ENCODE measurements at places on chromosomes 13 and 19.

DNA sequence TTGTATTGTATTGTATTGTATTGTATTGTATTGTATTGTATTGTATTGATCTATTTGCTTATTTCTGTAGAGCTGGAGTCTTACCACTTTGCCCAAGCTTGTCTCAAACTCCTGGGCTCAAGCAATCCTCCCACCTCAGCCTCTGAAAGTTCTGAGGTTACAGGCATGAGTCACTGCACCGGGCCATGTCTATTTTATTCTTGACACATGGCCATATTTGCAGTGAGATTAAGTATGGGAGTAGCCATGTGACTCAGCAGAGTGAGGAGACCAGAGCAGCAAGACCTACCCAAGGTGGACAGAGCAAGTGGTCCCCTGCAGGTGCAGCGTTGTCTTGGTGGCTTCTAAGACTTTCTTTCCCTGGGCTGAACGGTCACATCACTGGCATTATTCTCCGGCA is 49.1 kb upstream of the UBAC2 start:
- DNase-seq, result no peak

DNA sequence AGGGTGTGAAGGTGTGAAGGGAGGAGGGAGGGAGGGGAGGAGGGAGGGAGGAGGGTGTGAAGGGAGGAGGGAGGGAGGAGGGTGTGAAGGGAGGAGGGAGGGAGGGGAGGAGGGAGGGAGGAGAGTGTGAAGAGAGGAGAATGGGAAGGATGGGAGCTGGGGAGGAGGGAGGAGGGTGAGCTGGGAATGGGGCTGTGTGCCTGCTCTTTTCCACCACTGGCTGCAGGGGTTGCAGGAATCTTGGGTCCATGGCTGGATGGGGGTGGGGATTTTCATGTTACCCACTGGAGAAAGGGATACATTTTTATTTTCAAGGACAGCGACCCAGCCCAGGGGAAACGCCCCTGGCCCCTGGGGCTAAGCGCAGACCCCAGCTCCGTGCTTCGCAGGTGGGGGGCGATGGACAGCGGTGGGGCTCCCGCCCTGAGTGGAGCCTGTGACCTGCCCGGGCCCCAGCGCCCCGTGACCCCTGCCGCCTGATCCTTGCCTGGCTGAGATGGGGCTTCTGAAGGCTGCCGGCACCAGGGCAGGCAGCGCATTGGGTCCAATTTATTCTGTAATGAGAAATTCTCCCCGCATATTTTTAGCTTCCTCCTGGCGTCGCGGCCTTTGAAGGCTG is 3.0 kb upstream of the EFNA2 start:
- DNase-seq, result no peak

DNA sequence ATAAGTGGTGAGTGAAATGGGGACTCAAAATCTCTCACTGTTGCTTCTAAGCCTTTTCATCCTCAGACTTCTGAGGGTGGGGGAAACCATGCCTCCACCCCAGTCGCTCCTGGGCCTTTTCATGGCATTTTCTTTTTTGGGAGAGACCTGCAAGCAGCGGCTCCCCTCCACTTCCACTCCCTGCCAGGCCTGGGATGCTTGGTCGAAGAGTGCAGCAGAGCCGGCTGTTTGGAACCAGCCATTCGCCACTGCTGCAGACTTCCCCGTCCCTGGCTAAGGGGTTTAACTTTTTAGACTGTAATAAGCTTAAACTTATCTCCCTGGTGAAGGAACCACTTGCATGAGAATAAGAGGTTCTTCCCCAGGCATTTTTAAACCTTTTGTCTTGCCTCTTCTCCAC is 617.2 kb downstream of the PCDH9 start:
- no peak for DNase-seq

DNA sequence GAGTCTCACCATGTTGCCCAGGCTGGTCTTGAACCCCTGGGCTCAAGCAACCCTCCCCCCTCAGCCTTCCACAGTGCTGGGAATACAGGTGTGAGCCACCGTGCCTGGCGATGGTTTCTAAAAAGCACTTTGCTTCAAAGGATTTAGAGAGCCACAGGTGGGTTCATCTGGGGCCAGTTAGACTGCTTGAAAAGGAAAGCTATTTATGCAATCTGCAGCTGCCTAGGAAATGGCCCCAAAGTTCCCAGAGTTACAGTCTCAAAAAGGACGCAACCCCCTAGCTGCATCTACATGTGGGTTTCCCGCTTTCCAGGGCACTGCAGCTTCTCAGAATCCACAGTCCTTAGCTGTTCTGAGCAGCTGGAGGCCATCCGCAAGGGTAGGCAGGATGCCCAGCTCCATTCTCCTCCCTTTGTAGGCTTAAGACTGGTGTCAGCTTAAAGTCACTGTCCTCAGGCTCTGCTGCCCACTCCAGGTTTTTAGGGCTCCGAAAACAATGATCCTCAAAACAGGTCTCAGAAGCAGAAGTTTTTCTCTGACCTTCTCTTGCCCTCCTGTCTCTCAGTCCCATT is 41.4 kb downstream of the ZNF823 start:
- DNase-seq, result no peak

GRCh38 chr13:72620874-72621273 is 106.6 kb downstream of the MZT1 start:
- no peak for DNase-seq

GRCh38 chr13:41026788-41027187 is 7.7 kb upstream of the ELF1 start:
- DNase-seq, result no peak

DNA sequence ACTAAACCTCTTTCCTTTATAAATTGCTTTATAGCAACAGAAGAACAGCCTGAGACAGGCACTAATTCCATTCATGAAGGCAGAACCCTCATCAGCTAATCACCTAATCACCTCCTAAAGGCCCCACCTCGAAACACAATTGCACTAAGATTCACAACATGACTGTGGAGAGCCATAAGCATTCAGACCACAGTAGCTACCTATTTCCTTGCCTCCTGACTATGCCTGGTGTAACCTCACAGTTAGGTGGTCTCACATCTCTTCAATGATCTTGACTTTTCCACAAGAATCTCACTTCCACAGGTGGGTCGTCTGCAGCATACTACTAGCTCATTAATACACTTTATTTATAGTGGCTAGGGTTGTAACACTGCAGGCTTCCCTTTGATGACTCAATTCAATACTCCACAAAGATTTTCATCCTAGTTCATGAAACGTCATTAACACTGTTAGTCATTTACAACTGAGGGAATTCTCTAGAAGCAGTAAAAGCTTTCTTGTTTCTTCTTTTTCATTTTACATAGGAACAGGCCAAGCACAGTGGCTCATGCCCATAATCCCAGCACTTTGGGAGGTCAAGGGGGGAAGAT is 27.1 kb downstream of the STK24 start:
- DNase-seq, result no peak

GRCh38 chr13:30569901-30570576 is 47.7 kb upstream of the USPL1 start:
- DNase-seq, result no peak

DNA sequence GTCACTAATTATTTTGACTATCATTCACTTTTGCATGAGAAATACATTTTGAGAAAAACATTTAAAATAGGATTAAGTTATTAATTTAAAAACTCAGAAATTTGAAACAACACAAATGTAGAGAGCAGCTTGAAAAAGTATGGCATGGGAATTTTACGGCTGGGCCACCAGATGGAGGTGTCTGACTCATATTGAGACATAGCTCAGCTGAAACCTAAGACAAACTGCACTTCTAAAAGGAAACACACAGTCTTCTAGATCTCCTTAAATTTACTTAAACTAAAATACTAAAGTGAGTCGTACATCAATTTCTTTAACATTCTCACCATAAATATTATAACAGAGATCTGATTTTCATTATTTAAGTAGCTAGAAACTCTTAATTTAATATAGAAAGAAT is 41.9 kb upstream of the POSTN start:
- no peak for DNase-seq

- no peak for DNase-seq
Measured at GRCh38 chr13:80463673-80464352, 122.9 kb upstream of the SPRY2 start.

GRCh38 chr13:41352935-41353840 is 42.1 kb downstream of the NAA16 start:
- DNase-seq, result peak; percentile 20

GRCh38 chr19:45340232-45340898 is at the start of gene KLC3:
Gene KLC3, plus strand, starts transcription at chr19:45340750. Its CDS starts 4,792 bp downstream, at chr19:45345542.
- DNase-seq, result peak; percentile 23

GRCh38 chr19:48393559-48394330 is at the start of gene GRIN2D:
Gene GRIN2D, plus strand, starts transcription at chr19:48393668. Its CDS starts 4,725 bp downstream, at chr19:48398393.
- DNase-seq, result no peak

DNA sequence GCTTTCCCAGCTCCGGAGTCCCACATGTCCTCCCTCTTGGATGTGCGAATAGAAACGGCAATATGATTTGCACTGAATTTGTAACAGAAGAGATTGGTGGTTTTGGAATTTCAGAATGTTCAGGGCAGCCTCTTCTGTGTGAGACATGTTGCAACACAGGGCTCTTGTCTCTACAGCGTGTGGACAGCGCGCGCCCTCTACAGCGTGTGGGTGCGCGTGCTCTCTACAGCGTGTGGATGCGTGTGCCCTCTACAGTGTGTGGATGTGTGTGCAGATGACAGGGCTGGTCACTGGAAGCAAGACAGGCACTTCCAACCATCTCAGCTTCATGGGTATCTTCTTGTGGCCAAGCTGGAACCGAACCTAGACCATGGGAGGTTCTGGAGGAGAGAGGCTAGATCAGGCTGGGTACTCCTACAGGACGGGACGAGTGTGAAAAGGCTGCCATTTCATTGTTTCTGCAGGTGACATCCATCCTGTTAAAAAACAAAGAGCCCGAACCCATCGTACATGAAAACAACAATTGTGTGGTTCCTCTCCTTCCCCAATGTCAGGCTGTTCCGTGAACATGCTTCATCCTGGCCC is 78.4 kb downstream of the TEX29 start:
- no peak for DNase-seq

DNA sequence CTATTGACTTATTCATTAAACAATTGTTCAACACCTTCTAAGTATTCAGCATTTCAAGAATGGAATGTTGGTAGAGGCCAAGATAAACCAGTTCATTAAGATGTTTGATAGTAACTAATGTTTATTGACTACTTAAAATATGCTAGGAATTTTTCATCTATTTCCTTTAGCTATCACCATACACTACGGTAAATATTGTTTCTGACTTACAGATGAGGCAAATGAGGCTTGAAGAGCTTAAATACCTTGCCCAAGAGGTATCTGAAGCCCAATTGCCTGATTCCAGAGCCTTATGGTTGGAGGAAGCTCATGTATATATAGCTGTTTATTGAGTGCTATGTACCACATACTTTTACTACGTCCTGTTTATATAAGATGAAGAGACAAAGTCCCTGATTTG is 286.2 kb downstream of the NDFIP2 start:
- no peak for DNase-seq

DNA sequence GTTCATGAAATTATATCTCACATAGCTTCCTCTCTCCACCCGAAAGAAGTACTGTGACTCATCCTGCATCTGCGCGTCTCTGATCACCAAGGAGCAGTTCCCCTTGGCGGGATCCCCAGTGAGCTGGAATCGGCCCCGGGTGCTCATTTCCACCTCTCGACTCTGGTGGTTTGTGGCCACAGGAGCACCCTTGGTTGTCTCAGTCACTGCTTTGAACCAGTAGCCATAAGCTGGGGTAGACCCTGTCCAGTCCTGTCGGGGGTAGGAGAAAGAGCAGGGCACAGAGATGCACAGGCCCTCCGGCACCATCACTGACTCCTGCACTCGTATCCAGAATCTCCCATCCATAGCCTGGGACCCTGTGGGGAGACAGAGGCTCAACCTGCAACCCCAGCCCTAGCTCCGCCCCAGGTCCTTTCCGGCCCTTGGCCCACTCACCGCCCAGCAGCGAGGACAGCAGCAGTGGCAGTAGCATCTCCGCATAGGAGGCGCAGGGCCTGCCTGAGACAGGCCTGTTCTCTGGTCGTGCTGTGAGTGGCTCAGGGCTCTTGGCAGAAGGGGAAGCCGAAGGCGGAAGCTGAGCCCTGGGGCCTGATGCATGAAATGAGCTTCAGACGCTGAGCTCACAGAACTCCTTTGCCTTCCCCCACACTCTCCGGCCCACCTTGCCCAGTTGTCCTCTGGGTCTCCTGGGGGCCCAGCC is at the start of gene SIGLEC10:
Gene SIGLEC10 (minus strand): TSS at position 536 of the 703 bp plus-strand sequence. CDS start 61 bp downstream, at position 475.
- DNase-seq, result no peak

GRCh38 chr19:1086613-1087012 is 8.6 kb downstream of the POLR2E start:
- DNase-seq, result no peak

GRCh38 chr13:27269114-27269665 is 1.4 kb upstream of the RASL11A start:
- no peak for DNase-seq

DNA sequence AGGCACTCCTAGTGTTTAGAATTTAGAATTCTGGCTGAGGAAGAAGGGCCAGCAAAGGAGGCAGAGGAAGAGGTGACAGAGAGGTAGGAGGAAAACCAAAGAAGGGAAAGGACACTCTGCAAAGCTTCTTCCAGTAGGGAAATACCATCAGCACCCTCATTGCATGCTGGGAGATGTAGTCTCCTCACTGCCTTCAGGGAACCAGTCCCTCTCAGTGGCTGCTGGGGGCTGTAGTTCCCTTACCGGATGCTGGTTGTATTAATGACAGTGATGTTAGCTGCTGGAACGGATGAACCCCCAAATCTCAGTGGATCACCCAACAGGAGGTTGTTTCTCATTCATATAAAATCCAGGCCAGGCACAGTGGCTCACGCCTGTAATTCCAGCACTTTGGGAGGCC is 10.1 kb downstream of the GRIN2D start:
- DNase-seq, result no peak

- DNase-seq, result no peak
Measured at GRCh38 chr13:50225193-50226155, 210.2 kb downstream of the KCNRG start.

GRCh38 chr13:73025217-73026012 is 33.4 kb upstream of the KLF5 start:
- DNase-seq, result no peak

DNA sequence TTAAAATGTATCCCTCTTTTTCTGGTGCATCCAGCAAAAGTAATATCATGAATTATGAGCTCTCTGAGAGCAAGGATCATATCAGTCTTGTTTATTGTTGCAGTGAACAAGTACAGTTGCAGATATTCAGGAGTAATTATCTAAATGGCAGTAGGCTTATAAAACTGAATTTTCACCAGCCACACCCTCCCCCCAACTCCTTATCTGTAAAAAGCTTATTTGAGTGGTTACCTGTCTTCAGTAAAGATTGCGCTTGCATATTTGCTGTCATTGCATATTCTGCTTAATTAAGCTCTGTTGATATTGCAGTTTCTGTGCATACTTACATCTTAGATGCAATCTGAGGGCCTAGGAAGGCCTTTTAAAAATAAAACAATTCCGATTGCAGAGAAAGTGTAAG is 87.3 kb downstream of the DNAJC15 start:
- DNase-seq, result no peak

All from GM18507 (cell line).